Adrenal gland (tissue), 19 donors: ENCODE measurements at places on chromosomes 4 and X.

DNA sequence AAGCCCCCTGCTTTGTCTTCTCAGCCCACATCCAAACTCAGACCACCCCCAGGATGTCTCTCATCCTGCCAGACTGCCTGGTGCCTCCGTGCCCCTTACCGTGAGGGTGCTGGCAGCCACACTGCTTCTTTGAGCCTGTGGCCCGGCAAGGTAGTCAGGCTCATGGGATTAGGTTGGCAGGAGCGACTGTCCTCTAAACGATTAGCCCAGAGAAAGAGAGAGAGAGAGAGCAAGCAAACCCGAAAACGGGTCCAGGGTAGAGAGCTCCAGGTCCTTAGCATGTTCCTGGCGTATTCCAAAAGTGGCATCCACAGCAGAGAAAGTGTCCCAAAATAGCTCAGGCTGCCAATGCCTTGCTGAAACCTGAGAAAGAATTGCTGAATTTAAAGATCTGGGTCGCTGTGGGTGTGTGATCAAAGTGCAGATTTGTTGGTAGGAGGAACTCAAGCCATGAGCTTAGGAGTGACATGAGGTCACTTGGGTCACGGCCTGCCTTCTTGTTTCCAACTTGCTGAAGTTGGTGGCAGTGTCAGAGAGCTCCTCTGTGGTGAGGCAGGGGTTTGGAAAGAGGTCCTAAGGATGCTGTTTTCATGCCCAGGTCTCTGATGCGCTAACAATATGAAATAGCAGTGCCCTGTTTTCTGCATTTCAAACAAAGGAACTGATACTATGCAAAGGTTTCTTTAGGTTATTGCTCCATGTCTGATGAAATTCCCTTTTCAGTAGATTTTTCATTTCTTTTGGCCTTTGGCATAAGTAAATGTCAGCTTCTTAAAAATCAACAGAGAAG is 81.6 kb downstream of the RTL9 start:
- DNase-seq = no peak

- no peak for DNase-seq
Observed at GRCh38 chr4:181271116-181271640, 972.0 kb upstream of the TENM3 start.

GRCh38 chr4:86626066-86626465 is 32.0 kb downstream of the PTPN13 start:
- DNase-seq = no peak

GRCh38 chrX:15607067-15607466 is 6.3 kb upstream of the ACE2 start:
- no peak for DNase-seq

GRCh38 chrX:8147226-8147625 is 23.8 kb downstream of the VCX2 start:
- DNase-seq = no peak

- DNase-seq = no peak
Observed at GRCh38 chr4:162645381-162645780, 481.6 kb upstream of the FSTL5 start.

GRCh38 chr4:33427676-33428075 is 2707.5 kb downstream of the PCDH7 start:
- DNase-seq = no peak

DNA sequence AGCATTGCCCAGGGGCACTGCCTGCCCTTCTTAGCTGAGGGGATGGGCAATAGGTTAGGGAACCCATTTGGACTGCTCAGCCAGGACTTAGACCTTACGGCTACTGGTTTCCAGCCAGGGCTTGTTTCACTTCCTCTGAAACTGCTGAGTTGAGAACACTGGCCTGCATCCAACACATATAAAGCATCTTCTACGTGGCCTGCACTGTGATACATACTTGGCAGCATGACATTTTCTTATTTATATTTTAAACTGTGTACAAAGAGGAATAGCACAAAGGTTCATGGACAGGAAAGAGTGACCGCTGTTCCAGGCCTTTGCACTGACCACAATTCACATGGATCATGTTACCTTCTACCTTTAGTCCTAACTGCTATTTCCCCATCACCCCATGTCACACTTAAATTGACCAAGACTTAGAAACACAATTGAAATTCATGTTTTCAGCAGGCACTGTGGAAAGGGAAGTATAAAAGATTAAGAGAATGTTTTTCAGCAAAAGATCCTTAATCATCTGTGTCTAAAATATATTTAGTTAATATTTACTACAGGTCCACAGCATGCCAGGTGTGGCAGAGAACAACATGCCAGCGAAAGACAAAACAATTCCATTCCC is 43.7 kb downstream of the NLGN4X start:
- no peak for DNase-seq

DNA sequence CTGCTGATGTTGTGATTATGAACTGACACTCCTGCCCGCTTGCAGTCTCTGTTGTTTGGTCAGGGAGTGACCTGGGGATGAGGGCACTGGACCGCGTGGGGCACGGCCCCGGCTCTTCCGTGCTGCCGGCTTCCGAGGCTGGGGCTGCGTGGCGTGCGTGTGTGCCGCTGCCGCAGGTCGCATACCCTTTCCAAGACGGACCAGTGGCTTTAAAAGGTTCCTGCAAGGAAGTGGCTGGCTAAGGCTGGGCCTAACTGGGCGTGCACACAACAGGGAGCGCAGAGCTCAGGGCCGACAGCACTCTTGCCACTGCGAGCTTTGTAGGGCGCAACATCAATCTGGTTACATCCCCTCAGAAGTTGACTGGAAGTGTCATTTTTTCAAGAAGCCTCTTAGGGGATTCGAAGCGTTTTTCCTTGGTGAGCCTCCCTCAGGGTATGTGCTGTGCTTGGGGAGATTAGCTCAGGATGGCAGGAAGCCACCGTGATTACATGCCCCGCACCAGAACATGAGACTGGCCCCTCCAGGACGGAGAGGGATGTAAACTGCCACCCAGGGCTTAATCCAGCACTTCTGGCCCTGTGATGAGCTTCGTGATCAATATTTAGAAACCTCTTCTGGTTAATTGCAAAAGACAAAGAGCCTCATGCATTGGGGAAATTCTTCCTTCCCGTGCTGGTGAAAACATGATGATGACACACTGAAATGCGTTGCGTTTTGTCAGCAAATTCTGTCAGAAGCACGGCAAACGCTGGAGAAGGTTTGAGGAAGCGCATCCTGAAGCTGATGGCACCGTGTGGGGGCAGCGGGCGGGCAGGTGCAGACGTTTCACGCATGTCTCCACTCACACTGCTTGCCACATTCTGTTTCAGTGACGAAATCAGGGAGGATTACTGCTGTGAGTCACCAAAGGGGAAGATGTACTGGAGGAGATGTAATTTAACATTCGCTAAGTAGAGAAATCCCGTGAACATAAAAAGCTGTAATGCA is 11.1 kb downstream of the MAEA start:
- peak; percentile 83 for DNase-seq

GRCh38 chrX:20266810-20267606 is at the start of gene RPS6KA3:
Gene RPS6KA3 (minus strand): TSS chrX:20266909. CDS start chrX:20266632, 277 bp downstream.
- peak; percentile 89 for DNase-seq

- no peak for DNase-seq
Observed at GRCh38 chrX:13433298-13433605, 113.4 kb upstream of the ATXN3L start.

- no peak for DNase-seq
Observed at GRCh38 chrX:115093191-115093590, 75.8 kb upstream of the IL13RA2 start.

DNA sequence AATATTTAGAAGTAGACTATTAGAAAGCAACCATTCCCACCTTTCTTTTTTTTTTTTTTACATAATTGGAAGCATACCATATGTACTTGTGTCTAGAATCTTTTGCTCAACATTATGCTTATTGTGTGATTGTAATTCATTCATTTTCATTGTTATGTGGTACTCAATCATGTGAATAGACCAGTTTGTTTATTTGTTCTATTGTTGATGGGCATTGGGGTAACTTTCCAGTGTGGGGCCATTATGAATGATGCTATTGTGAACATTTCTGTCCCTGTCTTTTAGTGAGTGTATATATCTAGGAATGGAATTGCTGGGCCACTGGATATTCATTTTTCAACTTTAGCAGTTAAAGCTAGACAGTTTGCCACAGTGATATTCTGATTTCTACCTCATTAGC is 62.5 kb upstream of the MCUB start:
- no peak for DNase-seq

- no peak for DNase-seq
Observed at GRCh38 chr4:113840861-113841260, 79.3 kb upstream of the CAMK2D start.

DNA sequence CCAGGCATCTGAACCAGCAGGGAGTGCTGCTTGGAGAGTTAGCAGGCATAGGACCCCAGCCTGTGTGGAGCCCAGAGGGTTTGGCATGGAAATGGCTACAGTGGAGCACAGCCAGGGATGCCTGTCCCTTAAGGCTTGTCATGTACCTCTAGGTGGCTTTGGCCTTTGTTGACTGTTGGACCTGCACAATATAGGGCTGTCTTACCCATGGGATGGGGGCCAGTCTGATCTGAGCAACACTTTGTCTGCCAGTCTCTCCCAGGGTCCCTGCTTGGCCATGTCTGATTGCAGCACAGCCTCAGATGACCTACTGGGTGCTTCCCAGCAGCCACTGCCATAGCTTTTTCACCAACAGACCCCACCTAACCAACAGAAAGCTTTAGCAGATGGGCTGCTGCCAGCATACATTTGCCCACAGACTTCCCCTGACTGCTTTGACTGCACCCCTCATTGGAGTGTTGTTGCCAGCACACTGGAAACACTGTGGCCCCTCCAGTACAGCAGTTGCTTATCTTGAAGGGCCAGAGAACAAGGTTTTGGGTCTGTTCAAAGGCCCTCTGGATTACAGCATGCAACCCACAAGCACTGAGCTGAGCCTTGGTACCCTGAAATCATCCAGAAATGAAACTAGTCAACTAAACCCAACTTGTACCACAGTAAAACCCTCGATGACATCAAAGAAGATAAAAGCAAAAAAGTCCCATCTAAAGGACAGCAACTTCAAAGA is 22.1 kb downstream of the ANAPC10 start:
- DNase-seq = no peak

DNA sequence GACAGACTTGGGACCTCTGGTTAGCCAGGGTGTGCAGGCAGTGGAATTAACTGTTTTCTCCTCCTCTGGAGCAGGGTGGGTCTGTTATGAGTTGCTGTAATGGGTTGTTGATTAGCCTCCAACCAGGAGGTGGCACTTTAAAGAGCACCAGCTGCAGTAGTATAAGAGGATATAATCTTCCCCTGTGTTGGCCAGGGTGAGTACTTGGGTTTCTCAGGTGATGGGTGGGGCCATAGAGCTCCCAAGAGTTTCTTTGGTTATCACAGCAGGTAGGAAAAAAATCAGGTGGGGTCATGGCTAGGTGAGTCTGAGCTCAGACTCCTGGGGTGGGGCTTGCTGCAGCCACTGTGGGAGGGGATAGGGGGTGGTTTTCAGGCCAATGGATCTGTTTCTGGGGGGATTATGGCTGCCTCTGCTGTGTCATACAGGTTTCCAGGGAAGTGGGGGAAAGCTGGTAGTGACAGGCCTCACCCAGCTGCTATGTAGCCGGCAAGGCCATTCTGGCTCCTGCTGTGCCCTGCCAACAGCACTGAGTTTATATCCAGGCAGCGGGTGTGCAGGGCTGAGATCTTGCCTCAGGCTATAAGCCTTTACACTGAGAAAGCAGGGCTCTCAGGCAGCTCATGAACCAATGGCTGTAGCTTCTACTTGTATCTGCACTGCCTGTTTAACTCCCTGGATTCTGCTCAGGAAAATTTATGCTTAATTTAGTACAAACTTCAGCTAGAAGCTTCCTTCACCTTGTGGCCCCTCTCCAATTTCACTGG is 70.1 kb downstream of the CCNG2 start:
- no peak for DNase-seq

GRCh38 chr4:135365065-135365464 is 1163.5 kb upstream of the PABPC4L start:
- DNase-seq = no peak

GRCh38 chrX:129227366-129227765 is 295.9 kb downstream of the SMARCA1 start:
- no peak for DNase-seq

- peak; percentile 44 for DNase-seq
Observed at GRCh38 chr4:150079081-150079581, 886 bp downstream of the DCLK2 start.

DNA sequence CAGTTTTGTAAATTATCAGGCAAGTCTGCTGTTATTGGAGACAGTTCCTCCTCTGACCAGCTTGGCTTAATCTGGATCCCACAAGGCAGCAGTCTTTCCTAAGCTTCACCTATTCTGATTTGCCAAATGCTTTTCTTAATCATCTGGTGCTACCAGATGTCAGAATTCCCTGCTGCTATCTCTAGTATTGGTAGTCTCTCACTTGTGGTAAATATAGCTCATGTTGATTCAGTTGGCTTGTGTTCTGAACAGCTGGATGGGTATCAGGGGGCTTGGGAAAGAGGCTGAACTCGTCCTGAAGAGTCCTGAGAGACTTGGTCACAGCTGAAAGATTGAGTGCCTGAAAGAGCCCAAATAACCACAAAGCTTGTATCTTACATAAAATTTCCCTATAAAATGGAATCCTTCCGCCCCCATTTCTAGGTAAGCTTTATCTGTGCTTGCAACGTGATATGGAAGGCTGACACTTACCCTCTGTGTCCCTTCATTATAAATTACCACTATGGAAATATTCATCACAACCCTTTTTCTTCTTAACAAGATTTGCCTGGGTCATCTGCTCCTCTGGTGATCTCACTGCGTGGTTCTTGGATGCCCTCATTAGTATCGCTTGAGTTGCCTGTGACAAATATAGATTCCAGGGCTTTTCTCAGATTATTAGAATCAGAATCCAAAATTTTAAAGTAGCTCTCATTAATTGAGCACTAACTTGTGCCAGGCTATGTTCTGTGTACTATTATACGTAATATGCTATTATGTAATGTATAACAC is 104.1 kb upstream of the GPRIN3 start:
- DNase-seq = no peak

GRCh38 chr4:56102601-56103000 is 153.9 kb downstream of the CEP135 start:
- DNase-seq = no peak

DNA sequence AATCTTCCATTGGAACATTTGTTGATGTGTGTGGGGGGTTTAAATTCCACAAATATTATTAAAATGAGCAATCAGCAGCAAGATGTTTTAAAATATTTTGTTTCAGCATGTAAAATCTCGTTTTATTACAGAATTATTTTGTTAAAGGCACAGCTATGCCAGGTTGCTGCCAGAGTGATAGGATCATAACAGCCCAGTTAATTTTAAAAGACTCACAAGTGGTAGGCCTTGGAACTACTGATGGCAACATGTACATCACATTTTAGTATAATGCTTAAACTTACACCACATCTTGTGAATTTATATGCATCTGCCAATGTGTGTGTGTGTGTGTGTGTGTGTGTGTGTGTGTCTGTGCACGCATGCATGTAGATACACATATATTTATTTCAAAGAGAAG is 97.8 kb upstream of the SPRY1 start:
- DNase-seq = no peak

DNA sequence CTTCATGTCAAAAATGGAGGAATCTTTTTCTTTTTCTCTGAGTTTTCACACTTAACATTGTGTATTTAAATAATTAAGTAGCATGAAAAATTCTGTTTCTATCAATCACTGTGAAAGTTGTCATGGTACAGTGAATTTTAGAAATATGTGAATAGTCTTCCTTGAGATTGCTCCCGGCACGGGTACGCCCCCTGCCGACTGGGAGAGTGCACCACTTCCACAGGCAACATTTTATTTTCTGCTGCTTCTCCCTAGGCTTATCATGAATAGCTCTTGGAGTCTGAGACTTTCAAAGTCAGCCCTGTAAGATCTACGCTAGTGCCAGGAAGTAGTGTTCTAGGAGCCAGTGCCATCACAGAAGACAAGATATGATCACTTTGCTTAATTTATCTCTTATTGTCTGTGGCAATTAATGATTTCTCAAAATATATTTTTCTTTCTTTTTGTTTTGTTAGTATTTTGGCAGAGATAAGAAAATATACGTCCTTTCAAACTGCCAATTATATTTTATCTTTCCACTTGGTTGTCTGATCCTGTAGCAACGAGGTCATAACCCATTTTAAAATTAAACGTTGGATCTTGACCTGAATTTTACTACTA is 763.8 kb upstream of the AADAT start:
- peak; percentile 44 for DNase-seq
